ENCODE measurements at places on chromosomes 4 and X.

GRCh38 chrX:13110433-13111324 lies 66.3 kb upstream of the FAM9C start:
- no peak for DNase-seq

DNA sequence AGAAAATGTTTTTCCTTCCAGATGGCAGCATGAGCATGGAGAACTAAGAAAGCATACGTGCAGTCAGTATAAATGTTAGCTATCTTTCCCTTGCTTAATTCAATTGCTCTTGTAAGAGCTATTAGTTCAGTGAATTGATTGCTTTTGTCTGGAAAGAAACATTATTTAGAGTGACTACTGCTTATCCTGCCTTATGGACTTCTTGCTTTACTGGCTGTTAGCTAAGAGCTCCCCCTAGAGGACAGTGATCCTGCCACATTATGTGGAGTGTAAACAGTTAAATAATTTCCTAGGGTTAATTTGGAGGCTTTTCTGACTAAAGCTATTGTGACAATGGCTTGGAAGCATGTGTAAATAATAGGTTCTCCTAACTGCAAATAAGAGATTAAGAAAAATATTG lies 1402.4 kb downstream of the FAM133A start:
- no peak for DNase-seq

- DNase-seq = no peak
Observed at GRCh38 chr4:114815760-114816159, 217.2 kb downstream of the UGT8 start.

- DNase-seq = no peak
Observed at GRCh38 chrX:136405126-136405525, 82.6 kb upstream of the BRS3 start.

DNA sequence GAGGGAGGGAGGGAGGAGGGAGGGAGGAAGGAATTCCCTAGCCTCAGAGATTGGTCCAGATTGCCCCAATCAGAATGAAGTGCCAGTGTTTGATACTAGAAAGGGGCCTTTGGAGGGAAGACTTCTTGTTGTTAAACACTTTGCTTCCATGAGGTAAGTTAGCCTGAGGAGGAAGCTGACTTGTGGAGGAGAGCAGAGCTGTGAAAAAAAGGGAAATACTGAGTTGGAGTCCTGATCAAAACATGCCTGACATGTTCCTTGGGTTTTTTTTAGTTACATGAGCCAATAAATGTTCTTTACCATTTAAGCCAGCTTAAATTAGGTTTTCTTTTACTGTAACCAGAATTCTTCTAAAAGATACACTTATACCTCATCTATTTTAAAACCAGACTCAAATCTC lies 57.6 kb downstream of the GSX2 start:
- no peak for DNase-seq

GRCh38 chr4:87982036-87982435 lies 6.5 kb downstream of the SPP1 start:
- no peak for DNase-seq

GRCh38 chr4:42398171-42398870 lies 1.0 kb downstream of the SHISA3 start:
- no peak for DNase-seq

DNA sequence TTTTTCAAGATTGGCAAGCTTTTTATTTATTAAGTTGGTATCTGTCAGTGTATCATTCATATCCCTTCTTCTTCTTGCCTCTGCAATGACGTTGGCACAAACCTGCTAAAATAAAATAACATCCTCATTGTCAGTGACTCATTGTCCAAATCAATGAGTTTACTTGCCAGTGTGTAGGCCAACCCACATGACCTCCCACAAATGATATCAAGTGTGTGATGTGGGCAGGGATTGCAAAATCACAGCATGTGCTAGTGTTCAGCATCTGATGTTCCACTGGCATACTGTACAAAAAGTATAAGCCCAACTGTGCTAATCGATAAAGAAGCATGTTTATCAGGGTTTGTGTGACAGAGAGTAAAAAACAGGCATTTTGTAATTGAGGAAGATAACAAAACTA lies 25.5 kb downstream of the GPAT3 start:
- DNase-seq = no peak

All from coronary artery (tissue), 2 donors.